ENCODE measurements at places on chromosomes 3 and 15.

- no peak for DNase-seq
These were observed 36.7 kb downstream of the CCDC33 start for GRCh38 chr15:74272812-74273211.

DNA sequence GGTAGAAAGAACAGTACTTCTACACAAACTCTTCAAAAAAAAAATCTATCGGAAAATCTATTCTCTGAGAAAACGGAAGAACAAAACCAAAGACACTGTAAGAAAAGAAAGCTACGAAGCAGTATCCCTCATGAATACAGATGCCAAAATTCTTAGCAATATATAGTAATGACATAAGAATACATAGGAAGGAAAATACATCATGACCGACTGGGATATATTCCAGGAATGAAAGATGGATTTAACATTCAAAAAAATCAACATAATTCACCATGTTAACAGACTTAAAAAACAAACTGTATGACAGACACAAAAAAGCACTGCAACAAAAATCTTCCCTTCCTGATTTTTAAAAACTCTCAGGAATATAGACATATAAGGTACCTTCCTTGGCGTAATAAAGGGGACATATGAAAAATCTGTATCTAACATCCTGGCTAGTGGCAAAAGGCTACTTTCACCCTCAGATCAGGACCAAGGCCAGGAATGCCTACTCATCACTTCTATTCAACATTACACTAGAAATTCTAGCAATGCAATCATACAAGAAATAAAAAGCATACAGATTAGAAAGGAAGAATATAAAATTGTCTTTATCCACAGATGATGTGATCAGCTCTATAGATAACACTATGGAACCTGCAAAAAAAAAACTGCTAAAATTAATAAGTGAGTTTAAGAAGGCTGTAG lies 77.6 kb upstream of the XXYLT1 start:
- no peak for DNase-seq

GRCh38 chr3:47523310-47524073 lies 10.0 kb upstream of the ELP6 start:
- DNase-seq, result no peak

- no peak for DNase-seq
These were observed 28.8 kb upstream of the SYNM start for GRCh38 chr15:99076109-99076508.

- no peak for DNase-seq
These were observed 52.3 kb upstream of the GALNT15 start for GRCh38 chr3:16122155-16122554.

DNA sequence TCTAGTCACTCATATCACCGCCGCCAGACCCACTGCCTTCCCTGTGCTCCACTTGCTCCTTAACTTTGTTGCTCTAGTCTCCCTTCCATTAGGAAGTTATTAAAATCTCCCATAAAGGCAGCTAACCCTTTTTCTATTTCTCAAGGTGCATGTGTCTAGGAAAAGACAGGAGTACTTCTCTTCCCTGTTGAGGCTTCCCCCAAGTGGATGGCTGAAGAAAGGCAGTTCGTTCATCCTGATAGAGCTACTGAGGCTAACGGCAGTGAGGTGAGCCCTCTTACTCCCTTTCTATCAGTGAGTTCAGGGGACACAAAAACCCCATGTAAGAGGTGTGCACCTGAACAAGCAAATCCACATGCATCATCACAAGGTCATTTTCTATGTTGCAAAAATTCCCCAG lies 397.8 kb downstream of the IGSF11 start:
- no peak for DNase-seq

DNA sequence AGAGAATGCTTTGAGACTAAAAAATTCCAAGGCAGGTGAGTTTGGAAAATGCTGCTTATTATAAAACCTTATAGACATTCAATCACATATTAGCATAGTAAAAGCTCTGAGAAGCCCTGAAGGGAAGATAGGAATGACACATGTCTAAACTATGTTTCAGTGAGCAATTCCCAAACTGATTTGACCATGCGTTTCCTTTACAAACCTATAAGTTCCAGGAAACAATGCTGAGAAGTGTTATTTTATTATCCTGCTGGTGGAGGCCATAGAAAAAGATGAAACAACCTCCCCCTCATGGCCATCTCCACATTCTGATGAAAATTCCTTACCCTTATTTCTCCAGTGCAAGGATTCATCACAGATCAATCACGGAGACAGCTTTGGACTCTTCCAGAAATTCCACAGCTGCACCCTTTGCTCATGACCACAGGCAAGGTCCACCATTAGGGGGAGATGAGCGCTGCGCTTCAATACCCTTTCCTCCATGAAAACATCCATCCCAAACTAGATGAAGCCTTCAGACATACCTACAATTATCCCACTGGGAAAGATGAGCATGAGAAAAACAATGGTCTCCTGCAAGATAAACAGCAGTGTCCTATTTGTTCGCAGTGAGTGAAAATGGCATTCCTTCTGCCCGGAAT lies 372.1 kb downstream of the MAGI1 start:
- DNase-seq, result no peak

DNA sequence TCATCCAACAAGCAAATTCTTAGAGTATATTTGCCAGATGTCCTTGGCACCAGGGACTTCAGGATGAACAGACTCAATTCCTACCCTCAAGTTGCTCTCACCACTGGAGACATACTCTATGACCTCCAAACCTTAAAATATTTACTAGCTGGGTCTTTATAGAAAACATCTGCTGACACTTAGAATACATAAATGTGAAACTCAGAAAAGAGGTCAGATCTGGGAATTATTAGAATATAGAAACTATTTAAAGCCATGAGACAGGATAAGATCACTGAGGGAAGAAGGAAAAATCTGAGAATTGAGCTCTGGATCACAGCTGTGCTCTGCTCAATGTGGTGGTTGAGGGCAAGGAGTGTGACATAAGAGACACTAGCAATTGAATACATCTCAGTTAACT lies 695.4 kb upstream of the UBE2E2 start:
- no peak for DNase-seq

DNA sequence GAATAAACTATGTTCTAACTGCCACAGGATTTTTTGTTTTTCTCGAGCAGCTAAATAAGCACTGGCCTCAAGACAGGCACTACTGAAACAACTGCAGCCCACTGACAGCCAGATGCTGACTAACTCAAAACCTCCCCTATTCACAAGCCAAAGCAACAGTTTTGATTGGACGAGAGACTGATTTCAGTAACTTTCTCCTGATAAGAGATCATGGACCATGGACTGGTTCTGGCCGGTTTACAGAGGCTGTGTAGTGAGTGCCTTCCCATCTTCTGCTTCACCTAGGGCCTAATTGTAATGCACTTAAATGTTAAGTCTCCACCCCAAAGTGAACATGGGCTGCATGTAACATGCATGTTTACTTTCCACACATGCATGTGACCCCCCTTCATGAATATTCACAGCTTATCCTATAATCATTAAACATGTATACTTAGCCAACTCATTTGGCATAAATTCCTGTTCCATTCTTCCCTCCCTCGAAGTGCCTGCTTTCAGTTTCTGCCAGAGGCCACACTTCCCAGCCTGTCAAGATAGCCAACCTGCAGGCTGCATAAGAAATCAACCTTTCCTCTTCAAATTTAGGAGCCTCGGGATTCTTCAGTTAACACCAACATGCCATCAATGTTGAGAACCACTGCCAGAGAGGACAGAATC lies 108.2 kb downstream of the ULK4 start:
- DNase-seq, result no peak

DNA sequence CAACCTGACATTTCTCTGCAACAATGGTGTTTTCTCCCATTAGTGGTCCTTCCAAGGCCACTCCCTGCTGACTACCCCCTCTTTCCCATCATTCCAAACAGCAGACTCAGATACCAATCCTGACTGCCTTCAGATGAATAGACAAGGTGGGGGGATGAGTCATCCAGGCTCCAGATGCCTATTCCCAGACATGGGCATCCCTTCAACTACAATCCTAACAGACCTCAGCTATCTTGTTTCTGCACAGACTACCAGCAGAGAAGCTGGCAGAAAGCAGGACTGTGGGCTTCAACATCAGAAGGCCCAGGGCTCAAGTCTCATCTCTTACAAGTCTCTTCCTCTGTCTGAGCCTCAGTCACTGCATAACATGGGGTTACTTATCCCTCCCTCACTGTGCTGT lies 2.2 kb downstream of the RBP1 start:
- DNase-seq, result no peak

DNA sequence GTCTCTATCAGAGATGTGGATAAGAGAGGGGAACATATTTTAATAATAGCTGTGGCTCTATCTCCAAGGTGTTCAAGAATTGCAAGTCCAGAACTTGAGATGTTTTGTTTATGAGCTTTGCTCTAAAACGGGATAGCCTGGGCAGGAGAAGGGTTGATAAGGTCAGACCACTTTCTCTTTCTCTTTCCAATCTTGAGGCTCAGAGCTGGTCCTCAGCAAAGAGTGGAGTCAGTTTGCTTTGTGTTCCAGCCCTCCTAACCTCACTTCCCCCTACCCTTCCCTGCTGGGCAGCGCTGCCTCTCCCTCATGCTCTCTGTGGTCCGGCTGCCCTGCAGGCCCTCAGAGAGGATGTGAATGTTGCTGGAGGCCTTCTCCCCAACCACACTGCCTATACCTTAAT lies 13.8 kb downstream of the KLHL6 start:
- DNase-seq, result no peak

DNA sequence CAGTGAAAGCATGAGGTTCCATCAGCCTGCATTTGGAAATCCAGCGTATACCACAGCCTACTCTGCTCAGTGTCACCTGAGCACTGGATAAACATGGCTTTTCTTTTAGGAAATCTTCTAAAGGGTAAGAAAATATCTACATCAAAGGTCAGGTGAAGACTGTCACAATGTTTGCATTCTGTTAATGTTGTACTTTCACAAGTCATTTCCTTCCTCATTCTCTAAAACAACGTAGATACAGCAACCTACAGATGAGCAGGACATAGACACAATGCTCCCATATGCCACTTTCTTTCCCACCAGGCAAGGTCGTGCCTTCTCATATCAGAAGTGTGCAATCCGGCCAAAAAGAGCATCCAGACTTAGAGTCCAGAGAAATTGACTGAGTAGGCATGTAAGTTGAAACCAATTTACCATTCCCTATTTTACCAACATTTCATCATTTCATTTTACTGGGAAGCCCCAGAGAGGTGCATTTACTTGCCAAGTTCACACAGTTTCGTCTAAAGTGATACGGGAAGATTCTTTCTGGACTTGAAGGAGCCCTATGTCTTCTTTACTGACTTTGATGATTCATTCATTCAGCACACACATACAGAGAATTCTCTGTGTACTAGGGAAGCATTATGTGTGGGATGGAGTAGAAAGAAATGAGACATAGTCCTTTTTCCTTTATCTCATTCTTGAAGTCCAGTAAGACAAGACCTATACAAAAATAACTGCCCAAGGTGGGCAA lies 30.6 kb upstream of the LPP start:
- DNase-seq, result no peak

Data from activated T-cell treated with anti-CD3 and anti-CD28 coated beads for 1 hour (primary cell).